ENCODE measurements at places on chromosomes 12 and 14.
A peak's percentile ranks its signal among the peaks of the same experiment; 100 is the strongest.

- DNase-seq: no peak
Measured at GRCh38 chr14:77485256-77485655, 13.4 kb downstream of the ISM2 start.

DNA sequence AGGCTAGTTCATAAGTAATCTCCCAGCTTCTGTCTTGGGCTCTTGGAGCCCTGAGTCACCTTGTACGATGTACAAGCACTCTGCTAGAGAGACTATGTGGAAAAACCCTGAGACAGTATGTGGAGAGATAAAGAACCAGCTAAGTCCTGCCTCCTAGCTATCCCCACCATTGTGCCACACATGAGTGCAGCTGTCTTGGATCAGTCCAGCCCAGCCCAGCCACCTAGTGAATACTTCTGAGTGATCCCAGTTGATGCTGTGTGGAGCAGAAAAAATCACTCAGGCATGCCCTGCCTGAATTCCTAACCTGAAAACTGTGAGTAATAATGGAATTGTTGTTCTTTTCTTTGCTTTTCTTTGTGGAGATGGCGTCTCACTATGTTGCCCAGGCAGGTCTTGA lies 5.1 kb upstream of the SERPINA6 start:
- no peak for DNase-seq

- DNase-seq: no peak
Measured at GRCh38 chr12:119672194-119672593, 4.3 kb downstream of the PRKAB1 start.

DNA sequence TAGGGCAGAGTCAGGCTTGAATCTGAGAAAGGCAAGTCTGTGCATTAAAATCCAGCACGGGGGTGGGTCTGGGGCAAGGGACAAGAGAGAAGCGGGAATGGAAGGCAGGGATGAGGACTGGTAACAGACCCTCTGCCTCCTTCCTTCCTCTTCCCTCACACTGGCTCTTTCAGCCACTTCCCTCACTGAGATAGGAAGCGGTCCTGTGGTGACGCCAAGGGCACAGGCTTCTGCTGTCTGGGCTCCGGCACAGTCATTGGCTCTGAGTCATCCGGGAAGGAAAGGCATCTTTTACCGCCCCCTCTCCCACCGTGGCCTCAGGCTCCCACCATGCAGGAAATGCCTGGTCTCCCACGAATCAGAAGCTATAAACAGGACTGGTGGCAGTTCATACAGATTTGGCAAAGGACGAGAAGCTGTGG lies 70.2 kb downstream of the ETV6 start:
- peak; percentile 40 for DNase-seq

GRCh38 chr12:56759263-56759908 lies 3.7 kb upstream of the HSD17B6 start:
- no peak for DNase-seq

DNA sequence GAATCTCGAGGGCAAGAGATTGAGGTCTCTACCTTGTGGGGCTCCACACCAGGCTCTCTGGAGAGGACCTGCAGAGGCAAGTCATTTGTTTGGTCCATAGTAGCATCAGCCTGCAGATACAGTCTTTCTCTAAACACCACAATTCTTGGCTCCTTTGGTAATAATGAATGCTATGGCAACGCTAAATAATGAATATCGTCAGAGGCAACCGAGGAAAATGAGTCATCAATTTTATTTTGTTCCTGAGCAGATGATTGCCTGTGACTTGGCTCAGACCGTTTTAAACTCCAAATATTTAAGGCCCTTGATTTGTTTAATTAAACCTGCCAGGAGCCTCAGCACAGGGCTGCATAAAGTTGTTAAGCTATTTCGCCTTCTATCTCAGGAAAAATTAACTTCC lies 924.1 kb upstream of the TMEM132C start:
- no peak for DNase-seq

GRCh38 chr14:94441130-94441529 lies 11.5 kb downstream of the SERPINA11 start:
- DNase-seq: no peak

DNA sequence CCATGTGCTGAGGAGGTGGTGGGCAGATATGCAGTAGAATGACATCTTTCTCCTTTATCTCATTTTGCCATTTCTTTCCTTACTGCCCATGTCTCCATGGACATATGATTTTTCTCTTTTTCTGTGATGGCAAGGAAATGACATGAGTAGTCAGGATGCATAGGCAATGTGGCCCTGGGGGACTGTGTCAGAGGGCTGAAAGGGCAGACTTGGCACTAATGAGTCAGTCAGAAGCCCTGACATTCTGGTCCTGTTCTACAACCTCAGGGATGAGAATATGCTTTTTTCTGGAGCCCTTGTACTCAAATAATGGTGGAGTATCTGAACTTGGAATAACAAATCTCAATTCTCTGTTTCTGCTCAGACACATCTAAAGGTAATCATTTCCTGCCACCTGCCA lies 167.8 kb downstream of the TMEM117 start:
- DNase-seq: no peak

GRCh38 chr12:26469421-26470180 lies 274.2 kb downstream of the SSPN start:
- DNase-seq: no peak

- no peak for DNase-seq
Measured at GRCh38 chr14:39682582-39682981, 250.3 kb upstream of the FBXO33 start.

- DNase-seq: no peak
Measured at GRCh38 chr12:131383741-131384543, 326.9 kb upstream of the SFSWAP start.

DNA sequence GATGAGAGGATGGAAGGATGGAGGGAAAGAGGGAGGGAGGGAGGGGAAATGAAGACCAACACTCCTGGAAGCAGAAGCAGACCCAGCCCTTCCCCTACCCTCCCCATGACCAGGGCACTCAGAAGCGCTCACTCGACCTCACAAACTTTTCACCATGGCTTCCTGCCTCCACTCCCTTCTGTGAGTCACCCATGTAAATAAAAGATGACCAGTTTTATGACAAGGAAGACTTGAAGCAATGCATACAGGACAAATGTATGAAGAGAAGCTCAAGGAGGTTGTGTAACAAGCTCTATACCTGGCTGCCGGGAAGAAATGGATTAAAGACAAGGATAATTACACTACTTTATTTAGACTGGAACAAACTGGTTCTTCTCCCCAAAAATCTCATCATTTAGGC lies 63.8 kb downstream of the CDC42BPB start:
- DNase-seq: peak; percentile 59

- no peak for DNase-seq
Measured at GRCh38 chr14:29576927-29577326, 350.7 kb downstream of the PRKD1 start.

DNA sequence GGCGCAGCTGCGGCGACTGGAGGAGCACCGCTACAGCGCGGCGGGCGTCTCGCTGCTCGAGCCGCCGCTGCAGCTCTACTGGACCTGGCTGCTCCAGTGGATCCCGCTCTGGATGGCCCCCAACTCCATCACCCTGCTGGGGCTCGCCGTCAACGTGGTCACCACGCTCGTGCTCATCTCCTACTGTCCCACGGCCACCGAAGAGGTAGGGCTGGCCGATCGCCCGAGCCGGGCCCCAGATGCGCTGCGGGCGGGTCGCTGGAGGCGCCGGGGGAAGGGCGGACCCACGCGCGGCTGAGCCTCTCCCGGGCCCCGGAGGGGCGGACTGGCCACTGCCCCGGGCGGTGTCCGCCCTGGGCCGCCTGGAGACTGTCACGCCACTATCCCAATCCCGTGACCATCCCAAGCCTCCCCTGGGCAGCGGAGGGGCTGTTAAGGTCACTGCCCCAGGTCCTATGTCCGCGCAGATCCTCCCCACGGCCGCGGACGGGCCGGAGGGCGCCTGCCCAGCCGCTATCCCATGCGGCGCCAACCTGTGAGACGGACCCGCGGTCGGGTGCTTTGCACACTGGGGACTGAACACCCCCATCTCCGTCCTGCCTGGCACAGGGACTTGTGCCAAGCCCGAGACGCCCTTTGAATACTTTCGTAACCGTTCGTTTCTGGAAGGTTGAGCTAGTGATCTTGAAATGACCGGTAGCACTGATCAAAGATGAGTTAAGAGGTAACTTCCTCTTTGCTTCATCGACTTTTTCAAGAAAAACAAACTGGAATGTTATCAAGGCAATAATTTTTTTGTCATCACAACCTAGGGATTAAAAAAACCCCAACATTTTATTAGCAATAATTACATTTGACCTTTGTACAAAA lies 725 bp downstream of the CHPT1 start:
- peak; percentile 37 for DNase-seq

- no peak for DNase-seq
Measured at GRCh38 chr12:53430116-53430515, 6.5 kb downstream of the AMHR2 start.

- peak; percentile 83 for DNase-seq
Measured at GRCh38 chr12:6272300-6273204, 37.9 kb upstream of the PLEKHG6 start.

GRCh38 chr12:22268973-22269372 lies 65.5 kb downstream of the ST8SIA1 start:
- no peak for DNase-seq

GRCh38 chr12:12358528-12358927 lies 1.6 kb downstream of the BORCS5 start:
- no peak for DNase-seq

DNA sequence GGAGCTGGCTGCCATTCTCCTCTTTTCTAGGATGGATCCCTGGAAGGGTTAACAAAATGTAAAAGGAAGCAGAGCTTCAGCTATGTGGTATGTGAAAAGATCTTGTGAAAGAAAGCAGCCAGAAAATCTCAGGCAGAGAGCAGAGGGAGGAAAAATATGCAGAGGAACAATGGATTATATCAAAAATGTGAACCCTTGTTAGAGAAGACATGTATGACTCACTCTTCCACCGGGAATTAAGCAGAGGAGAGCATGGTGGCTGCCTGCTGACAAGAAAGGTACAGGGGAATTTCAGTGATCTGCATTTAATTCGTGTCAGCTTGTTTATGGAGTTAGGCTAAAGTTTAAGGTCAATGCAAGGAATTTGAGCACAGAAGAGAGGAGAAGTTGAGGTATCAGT lies 46.3 kb downstream of the KCNA1 start:
- no peak for DNase-seq

- DNase-seq: no peak
Measured at GRCh38 chr14:68638141-68638999, 154.5 kb downstream of the ZFP36L1 start.

DNA sequence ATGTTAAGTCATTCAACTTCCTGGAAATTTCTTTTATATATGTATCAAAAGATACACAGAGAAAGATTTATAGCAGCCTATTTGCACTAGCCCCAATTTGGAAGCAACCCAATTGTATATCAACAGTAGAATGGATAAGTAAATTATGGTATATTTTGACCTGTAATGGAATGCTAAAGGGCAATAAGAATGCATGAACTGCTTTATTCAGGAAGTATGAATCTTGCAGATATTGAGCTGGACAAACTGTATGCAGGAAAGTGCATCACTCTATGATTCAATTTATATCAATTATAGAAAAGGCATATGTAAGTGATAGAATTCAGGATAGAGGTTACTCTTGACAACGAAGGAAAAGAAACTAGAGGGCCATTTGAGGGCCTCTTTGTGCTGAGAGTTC lies 913.1 kb upstream of the FBXO33 start:
- no peak for DNase-seq

GRCh38 chr14:69131176-69131575 lies 21.7 kb downstream of the DCAF5 start:
- no peak for DNase-seq

GRCh38 chr12:81222846-81223592 lies 145.1 kb downstream of the ACSS3 start:
- DNase-seq: no peak

- peak; percentile 43 for DNase-seq
Measured at GRCh38 chr12:13404631-13405473, 208.3 kb downstream of the EMP1 start.

GRCh38 chr12:94832780-94833681 lies 170.5 kb downstream of the NDUFA12 start:
- DNase-seq: no peak

GRCh38 chr14:45972416-45972815 lies 679.2 kb downstream of the RPL10L start:
- DNase-seq: no peak

All from Calu3 (cell line).